ENCODE measurements at places on chromosomes 1 and 21.
A peak's percentile ranks its signal among the peaks of the same experiment; 100 is the strongest.

GRCh38 chr21:32887026-32887425, 115.5 kb upstream of the PAXBP1 start:
- DNase-seq, result no peak

DNA sequence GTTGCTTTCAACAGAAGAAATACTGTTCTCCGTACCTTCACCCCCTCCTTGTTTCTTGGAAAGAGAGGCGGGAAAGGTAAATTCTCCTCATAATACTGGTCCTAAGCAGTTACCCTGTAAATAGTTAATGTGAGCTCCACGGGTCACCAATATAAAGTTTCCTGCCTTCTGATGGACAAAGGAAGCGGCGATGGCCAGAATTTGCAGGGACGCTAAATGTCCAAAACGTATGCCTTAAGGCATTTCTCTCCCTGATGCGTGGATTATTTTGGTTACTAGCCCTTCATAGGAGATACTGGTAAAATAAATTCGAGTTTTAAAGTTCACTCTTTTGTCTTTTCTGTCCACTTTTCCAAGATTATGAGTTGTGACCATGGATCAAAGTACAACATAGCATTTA, 898 bp upstream of the PTGS2 start:
- DNase-seq, result peak; percentile 6

DNA sequence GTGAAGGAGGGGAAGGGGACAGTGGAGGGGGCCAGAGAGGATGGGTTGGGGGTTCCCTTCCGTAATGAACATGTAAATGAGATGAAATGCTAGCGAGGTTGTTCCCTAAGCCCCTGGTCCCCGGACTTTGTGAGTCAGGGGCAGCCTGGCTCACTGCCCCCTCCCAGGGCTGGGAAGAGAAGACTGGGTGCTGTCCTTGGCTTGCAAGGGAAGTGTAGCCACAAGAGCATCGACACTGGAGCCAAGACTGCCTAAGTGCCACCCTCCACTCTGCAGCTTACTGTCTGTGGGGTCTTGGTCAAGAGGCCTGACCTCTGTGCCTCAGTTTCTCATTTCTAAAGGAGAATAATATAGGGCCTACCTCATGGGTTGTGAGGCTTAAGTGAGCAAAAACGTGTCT, 483 bp downstream of the PEAR1 start:
- no peak for DNase-seq

DNA sequence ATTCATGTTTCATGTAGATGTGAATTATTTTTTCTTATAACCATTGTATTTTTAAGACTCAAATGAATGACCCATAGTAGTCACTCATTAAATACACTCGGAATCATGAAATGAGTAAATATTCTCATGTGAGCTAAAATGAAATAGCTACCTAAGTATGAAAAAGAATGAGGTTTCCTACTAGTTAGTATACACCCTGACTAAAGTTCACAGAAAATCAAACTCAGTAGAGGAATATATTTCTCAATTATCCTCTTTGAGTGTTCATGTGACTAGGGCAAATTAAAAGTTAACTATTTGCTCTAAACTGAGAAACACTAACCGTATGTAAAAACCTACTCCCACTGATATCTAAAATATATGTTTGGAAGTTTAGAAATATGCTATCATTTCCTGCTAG, 187.8 kb downstream of the BRINP3 start:
- no peak for DNase-seq

DNA sequence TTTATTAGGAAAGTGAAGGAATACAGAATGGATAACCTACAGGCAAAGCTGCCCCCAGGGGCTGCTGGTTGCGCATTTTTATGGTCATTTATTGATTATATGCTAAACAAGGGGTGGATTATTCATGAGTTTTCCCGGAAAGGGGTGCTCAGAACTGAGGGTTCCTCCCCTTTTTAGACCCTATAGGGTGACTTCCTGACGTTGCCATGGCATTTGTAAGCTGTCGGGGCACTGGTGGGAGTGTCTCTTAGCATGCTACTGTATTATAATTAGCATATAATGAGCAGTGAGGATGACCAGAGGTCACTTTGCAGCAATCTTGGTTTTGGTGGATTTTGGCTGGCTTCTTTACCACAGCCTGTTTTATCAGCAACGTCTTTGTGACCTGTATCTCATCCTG, 5.9 kb upstream of the ASAP3 start:
- no peak for DNase-seq

- no peak for DNase-seq
Measured at GRCh38 chr1:164452549-164452948, 106.4 kb upstream of the PBX1 start.

GRCh38 chr21:42552407-42553336, 39.0 kb downstream of the SLC37A1 start:
- no peak for DNase-seq

- no peak for DNase-seq
Measured at GRCh38 chr1:114024049-114024448, 44.8 kb downstream of the OLFML3 start.

DNA sequence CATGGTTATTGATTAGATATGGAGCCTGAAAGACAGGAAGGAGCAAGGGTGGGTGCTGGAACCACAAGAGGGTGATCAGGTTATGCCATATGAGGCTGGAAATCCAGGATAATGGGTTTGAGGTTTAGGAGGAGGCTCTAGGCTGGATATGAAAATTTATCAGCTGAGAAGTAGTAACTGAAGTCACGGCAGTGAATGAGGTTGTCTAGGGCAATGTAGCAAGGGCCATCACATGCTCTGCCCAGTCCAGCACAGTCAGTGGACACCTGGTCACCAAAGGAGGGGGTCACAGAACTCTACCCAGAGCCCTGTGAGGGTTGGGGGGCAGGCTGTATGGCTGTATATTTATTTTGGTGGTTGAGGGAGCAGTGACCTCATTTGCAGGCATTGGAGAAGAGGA, 10.5 kb upstream of the TMEM61 start:
- DNase-seq, result no peak

DNA sequence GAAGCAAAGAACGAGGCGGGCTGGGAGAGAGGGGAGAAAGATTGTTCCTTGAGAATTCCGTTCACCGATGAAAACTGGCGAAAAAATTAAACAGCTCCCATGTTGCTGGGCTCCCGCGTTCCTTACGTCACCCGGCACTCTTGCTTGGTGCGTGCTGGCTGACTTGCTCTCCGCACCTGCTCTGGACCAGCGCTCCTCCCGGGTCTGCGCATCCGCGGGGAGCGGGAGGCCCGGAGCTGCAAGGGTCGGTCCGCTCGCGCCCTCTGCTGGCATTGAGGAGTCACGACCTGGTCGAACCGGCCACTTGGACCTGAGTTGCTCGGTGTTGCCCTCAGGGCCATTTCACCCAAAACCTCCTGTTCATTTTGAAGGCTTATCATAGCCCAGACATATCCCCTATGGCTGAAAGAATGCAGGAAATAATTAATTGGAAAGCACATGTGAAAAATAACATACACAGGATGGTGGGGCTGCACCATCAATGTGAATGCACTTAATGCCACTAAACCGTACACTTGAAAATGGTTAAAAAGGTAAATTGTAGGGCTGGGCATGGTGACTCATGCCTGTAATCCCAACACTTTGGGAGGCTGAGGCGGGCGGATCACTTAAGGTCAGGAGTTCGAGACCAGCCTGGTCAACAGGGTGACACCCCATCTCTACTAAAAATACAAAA, 98.9 kb upstream of the BACE2 start:
- DNase-seq, result peak; percentile 80

DNA sequence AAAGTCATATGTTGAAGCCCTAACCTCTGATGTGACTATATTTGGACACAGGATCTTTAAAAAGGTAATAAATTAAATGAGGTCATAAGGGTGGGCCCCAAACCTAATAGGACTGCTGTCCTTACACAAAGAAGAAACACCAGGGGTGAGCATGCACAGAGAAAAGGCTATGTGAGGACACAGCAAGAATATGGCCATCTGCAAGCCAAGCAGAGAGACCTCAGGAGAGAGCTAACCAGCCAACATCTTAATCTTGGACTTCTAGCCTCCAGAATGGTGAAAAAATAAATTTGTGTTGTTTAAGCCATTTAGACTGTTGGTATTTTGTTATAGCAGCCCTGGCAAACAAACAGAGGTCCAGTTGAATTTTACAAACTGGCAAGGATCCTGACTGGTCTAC, 223.9 kb downstream of the LTN1 start:
- DNase-seq, result no peak

- no peak for DNase-seq
Measured at GRCh38 chr1:74222701-74223100, 12.5 kb upstream of the TNNI3K start.

- DNase-seq, result no peak
Measured at GRCh38 chr1:227356620-227357146, 38.4 kb upstream of the CDC42BPA start.

GRCh38 chr1:176543360-176544129, 80.6 kb downstream of the PAPPA2 start:
- DNase-seq, result no peak

DNA sequence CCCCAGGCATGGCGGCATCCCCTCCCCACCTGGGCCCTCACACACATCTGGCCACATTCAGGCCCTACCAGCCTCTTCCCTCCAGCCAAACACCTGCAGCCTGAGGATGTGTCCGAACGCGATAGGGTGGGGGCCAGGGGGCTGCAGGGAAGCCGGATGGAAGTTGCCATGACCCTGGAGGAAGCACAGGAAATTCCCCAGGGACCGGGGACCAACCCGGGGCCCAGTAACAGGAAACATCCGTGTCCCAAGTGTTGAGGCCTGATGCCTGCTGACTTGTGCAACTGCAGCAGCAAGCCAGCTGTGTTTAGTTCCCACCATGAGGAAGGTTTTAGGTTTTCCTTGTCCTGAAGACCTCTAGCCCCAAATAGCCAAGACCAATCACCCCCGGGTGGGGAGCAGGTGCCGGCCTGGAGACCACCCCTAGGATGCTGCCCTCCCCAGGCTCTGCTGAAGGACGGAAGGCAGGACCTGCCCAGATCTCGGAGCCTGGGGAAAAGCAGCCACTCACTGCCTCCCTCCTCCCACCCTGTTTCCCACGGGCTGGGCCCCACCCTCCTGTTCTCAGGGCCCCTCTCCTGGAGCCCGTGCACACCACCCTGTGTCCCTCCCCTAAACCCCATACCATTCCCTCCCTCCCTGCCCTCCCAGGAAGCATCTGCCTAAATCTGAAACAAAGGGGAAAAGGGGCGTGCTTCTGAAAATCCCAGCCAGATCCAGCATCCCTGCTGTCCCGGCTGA, 29.8 kb downstream of the MEGF6 start:
- DNase-seq, result no peak

DNA sequence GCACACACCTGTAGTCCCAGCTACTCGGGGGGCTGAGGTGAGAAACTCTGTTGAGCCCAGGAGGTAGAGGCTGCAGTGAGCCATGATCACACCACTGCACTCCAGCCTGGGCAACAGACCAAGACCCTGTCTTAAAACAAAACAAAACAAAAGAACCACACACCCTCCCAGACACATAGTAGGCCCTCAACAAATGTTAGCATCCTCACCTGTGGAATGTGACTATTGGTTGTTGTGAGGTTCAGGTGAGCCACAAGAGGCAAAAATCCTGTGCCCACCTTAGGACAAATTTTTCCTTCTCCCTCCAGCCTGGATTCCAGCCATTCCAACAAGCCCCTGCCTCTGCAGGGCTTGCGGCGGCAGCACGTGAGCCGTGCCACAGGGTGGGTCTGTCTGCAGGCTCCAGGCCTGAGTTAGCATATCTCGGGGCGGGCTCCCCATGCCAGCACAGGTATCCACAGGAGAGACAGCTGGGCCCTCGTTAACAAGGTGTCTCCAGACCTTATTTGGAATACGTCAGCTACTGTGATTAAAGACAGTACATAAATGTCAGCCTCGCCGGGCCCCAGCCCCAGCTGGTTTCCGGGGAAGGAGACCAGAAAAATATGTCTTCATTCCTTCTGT, 17.4 kb downstream of the C1QB start:
- no peak for DNase-seq

GRCh38 chr21:44911384-44912157, 9.1 kb downstream of the ITGB2 start:
- DNase-seq, result peak; percentile 72

DNA sequence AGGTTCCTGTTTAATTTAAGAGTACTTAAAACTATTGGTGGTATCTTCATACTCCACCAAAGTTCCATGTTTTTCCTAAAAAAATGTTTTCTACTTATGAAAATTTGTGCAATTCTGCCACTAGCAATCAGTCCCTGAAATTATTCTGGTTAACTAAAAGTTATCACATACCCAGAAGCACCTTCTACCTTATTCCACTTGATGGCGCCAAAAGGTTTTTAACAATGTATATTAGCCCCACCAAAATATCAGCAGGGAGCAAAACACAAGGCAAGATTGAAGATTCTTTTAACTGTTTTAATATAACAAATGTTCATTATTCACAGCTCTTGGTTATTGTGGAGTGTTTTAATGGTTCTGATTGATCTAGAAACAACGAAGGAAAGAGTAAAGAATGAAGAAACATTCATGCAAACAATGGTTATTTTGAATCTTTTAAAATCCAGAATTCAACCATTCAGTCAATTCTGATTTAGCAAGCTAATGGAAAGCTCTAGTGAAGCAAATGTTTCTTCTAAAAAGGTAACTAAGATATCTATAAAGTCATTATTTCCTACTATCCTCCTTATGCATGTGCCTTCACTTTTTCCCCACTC, 67.2 kb downstream of the TTLL7 start:
- DNase-seq, result peak; percentile 89

DNA sequence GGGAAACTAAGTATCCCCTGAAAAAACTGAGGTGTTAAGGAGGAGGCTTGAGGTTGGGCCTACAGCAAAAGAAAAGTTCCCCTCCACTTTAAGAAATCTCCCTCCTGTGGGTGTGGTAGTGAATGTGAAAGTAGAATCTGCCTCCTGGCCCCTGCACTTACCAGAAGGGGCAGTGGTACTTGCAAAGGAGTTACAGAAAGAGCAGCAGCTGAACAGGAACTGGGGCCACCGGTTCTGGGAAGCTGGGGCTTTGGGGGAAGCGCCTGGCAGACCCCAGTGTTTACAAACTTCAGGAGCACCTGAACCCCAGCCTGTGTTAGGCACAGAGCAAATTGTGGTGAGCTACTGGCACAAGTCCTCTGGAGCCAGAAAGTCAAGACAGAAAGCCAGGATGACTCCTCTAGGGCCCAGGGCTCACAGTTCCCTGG, 250.2 kb upstream of the FGGY start:
- no peak for DNase-seq

DNA sequence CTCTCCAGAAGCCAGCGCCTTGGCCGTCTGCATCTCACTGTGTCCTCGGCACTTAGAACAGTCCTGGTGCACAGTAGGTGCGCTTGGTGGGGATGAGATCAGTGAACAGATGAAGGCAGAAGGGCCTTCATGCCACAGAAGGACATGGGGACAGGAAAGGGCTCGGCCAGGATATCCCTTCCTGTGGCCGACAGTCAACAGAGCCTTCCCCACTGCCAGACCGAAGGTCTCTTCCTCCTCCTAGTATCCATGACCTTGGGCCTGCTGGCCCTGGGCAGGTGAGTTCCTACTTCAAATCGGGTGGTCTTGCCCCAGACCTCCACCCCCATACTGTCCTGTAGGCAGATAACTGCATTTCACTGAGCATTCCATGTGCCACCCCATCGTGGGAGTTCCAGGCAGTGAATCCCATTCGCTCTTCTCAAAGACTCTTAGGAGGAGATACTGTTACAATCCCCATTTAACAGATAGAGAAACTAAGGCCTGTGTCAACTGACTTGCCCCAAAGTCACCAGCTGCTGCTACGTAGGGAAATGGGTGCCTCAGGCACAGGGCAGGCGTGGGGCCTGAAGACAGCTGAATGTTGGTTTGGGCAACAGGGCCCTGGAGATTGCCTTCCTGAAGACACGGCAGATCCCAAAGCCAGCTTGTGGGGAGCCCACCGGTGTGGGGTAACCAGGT, 3.5 kb downstream of the PLEKHG5 start:
- DNase-seq, result no peak

- no peak for DNase-seq
Measured at GRCh38 chr1:230704830-230705229, 9.1 kb downstream of the AGT start.

GRCh38 chr1:205335692-205336091, 14.1 kb upstream of the NUAK2 start:
- peak; percentile 84 for DNase-seq

Measured in pons (tissue), 1 donor.